ENCODE measurements at places on chromosomes 6 and 20.

DNA sequence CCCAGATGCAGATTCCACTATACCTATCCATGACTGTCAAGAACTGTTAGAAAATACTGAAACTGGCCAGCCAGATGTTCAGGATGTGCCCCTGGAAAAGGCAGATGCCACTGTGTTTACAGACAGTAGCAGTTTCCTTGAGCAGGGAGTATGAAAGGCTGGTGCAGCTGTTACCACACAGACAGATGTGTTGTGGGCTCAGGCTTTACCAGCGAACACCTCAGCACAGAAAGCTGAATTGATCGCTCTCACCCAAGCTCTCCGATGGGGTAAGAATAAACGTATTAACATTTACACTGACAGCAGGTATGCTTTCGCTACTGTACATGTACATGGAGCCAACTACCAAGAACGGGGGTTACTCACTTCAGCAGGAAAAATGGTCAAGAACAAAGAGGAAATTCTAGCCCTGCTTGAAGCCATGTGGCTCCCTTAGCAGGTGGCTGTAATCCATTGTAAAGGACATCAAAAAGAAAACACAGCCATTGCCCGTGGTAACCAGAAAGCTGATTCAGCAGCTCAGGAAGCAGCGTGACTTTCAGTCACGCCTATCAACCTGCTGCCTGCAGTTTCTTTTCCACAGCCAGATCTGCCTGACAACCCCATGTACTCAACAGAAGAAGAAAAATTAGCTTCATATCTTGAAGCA, 459.7 kb upstream of the HTR1E start:
- DNase-seq: peak; percentile 8

GRCh38 chr6:48825501-48826151, 637.4 kb downstream of the MMUT start:
- no peak for DNase-seq

DNA sequence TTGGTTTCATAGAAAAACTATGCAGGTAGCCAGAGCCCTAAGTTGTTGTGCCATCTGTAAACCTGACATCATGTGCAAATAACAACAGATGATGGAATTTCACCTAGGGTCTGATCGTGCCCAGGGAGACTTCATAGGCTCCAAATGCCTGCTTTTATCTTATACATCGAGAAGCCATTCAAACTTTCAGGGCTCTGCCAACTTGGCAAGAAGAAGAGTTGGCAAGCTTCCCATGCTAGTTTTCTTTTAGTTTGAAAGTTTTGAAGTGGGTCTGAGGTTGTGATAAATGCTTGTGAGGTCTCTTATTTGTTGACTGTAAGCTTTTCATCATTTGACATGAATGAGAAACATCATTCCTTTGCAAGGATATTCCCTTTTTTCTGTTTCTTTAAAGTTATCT, 175.4 kb upstream of the FLRT3 start:
- no peak for DNase-seq

DNA sequence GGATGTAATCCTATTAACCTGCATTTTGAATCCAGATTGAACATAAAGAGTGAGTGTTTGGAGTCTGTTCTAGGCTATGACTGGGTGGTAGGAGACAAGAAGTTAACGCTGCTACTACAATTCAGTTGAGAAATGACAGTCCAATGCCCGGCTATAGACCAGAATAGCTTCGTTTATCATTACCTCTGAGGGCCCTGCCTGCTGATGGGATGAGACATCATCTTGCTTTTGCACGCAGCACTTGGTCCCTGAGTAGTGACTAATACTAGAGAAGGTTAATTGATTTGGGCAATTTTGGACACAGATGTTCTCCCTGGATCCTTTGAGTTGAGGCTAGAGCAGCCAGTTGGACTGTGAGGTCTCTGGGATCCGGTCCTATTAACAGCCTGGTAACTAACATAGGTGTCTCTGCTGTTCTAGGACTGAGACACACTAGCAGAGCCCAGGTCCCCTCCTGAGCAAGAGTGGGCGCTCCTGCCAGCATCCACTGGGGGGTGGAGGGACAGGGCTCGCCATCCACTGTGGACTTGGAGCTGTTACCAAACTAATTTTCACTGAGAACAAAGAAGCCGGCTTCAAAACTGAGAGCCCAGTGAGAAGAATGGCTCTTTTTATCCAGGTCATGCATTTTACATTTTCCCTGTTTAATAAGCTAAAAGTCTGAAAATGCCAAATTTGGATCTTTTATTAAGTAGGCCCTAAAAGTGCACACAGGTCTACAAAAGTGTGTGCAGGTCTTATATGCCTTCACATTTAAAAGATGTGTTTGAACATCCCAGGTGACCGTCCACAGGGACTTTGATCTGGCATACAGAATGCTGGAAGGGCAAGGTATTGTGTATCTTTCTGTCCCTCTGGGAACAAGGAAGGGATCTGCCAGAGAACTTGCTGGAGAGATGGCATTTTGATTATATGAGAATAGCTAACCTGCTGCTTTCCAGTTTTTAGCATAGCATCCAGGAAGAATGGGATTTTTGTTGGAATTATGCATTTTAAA, 212.5 kb downstream of the CDH4 start:
- peak; percentile 23 for DNase-seq

DNA sequence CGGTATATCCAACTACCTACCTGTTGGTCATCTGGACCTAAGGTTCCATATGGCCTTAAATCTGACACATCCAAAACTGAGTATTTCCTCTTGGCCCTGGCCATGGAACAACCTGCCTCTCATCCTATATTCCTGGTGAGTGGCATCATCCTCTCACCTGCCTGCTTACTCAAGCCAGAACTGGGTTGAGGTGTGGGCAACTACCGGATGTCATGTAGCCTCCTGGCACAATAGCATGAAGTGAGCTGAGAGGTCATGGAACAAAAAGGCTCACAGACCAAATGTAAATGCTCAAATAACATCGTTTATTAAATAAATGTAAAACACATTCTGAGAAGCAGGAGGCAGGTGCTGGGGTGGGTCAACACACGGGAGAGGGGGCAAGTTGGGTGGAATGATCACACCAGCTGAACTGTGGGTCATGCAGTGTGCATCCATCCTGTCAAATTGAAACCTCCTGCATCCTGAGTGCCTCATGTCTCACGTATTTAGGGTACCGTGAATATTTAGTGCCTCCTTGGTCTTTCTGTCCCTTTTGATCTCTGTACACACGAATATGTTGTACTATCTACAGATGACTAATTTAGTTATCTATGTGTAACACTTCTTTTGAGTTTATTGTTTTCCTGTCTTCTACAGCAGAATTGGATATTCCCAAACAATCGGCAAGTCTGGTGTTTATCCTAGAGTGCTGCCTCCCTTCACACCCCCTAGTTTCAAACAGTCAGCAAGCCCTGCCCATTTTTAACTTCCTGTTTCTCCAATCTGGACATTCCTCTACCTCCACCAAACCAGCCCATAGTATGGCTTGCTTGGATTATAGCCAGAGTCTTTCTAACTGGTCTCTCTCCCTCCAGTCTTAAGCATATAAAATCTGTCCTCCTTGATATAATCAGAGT, 7.9 kb upstream of the POU5F1 start:
- no peak for DNase-seq

- no peak for DNase-seq
Observed at GRCh38 chr20:64101731-64102621, 5.4 kb downstream of the NPBWR2 start.

DNA sequence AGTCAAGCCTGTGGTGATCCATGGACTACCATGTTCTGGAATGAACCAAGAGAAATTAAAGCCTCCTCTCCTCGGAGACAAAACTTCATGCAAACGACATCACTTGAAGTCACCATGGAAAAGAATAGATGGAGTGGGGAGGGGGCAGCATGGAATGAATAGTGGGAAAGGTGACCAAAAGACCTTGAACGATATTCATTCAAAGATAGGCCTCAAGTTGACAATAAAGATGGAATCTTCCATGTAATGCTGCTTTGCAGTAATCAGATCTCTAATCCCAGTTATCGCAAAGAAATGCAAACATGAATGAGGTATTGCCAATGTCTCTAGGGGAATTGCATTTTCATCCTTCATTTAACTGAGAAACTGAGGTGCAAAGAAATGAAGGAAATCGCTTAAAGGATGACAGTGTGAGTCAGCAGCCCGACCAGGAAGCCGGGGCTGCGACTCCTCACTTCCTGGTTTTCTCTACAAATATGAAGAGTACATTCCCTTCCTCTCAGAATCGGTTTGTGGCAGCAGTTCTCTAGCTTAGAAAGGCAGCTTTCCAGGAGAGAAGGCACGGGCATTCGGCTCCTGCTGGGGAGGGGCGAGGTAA, 65.6 kb upstream of the RREB1 start:
- DNase-seq: no peak

DNA sequence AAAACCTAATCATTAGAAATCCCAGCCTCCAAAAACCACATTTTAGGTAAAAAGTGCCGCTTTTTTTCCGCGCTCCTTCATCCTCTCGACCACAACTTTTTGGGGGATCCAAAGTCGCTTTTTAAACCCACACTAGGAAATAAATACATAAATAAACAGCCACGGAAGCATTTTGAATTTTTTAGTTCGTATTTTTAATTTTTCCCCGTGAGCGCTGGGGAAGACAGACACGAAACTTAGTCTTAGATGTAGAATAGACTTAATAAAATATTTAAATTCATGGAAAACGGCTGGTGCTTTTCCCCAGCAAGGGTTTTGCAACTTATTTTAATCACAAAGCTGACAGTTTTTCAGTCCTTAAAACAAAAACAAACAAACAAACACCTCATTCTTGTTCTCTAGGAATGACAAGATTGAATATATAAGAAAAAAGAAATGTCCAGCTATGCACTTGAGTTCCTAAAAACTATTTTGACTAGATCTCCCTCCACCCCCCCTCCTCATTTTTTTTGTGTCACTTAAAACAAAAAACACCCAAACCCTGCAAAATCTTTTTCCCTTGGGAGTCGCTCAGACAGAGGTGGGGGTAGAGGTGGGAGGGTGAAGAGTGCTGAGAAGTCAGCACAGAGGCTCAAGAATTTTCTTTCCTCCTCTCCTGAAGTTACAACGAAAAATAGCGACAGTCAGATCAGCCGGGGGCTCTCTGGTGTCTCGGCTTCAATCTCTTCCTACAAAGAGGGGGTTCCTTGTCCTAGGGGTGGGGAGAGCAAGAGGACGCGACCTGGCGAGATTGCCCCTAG, 43.4 kb upstream of the SUPT3H start:
- no peak for DNase-seq

DNA sequence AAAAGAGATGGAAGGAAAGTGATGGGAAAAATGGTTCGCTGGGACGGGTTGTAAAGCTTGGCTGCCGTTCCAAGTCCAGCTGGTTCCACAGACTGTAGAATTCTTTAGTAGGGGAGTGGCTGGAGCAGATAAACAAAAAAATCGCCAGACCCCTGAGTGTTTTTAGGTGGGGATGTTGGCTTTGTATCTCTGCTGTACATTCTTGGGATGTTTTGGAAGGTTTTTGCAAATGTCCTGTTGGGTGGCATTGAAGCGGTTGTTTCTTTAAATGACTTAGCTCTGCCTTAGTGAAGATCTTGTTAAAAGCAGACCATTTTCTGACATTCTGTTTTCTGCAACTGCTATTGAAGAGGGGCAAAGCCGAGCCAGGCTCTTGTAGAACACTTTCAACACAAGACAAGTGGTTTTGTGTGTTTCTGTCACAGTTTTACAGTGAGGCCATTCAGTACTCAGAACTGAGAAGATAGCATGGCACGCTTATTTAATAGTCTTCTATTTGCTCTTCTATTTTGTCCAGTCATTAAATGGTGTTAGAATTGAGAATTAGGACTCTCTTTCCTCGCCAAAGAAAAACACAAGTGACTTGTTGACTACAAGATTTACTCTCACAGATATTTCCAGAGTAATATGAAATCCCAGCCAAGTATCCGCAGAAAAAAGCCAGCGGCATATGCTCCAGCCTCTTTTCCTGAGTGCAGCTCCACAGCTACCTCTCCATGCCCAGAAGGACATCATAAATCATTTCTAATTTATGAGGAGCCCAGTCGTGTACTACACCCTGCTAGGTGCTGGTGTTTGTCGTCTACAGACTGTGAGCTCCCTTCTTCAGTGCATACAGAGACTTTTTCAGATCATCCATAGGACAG, 65.8 kb downstream of the PHACTR2 start:
- peak; percentile 34 for DNase-seq

- no peak for DNase-seq
Observed at GRCh38 chr6:129453073-129453472, 256.9 kb downstream of the ARHGAP18 start.

GRCh38 chr6:110532431-110532830, 56.0 kb upstream of the SLC22A16 start:
- DNase-seq: peak; percentile 76

GRCh38 chr6:160426136-160426535, 78.0 kb downstream of the SLC22A3 start:
- no peak for DNase-seq

DNA sequence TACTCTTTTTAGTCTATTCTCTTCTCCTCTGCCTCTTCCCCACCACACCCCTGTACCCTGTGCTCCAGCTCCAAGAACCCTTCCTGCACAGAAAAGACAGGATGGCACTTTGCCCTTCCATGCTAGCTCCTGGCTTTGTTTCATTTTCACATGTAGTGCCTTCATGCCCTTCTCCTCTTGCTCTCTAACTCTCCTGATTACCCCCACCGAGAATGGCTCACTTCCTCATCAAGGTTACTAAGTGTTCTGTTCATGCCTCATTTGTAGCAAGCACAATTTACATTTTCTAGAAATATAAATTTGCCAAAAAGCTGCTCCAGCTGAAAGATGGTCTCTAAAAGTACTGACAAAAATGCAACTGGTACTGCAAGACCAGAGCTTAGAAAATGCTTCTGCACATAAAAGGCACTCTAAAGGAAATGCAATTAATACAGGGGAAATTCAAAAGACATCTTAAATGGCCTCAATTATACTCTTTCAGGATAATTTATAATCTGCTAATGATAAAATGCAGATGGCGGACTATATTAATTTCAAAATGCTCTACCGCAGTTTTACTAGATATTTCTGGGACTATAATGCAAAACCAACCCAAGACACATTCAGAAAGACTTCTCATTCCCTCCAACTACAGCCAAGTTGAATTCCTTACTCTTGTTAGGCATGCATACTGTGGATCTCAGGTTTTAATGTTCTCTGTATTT, 570.2 kb downstream of the PRKN start:
- DNase-seq: peak; percentile 42

- no peak for DNase-seq
Observed at GRCh38 chr6:79158856-79159516, 75.5 kb downstream of the HMGN3 start.

GRCh38 chr6:81997090-81997926, 244.8 kb upstream of the TENT5A start:
- no peak for DNase-seq

All from Ammon's horn (tissue), 1 donor.